Stimulated activated naive CD8-positive, alpha-beta T cell treated with anti-CD3 and anti-CD28 coated beads, Interleukin-15, Interleukin-2, amounts not matched to agents 100 U/mL and 50 U/mL, for 24 hours (primary cell): ENCODE measurements at places on chromosomes 12 and 14.
A peak's percentile ranks its signal among the peaks of the same experiment; 100 is the strongest.

- DNase-seq: no peak
Observed at GRCh38 chr14:105881021-105881930, 354.9 kb downstream of the TMEM121 start.

DNA sequence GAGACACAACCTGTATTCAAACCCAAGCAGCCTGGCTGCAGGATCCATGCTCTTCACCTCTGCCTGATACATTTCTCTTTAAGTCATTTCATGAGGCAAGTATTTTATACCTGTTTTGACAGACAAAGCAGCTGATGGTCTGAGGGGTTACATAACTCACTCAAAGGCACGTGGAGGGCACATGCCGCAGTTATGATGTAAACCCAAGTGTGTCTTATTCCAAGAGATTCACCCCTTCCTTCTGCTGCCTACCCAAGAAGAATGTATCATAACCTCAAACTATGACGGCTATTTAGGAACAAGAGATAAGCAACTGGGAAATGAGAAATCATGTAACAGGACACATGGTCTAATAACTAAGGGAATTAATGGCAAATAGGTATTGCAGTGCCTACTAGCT, 329.8 kb upstream of the TMPO start:
- DNase-seq: no peak

DNA sequence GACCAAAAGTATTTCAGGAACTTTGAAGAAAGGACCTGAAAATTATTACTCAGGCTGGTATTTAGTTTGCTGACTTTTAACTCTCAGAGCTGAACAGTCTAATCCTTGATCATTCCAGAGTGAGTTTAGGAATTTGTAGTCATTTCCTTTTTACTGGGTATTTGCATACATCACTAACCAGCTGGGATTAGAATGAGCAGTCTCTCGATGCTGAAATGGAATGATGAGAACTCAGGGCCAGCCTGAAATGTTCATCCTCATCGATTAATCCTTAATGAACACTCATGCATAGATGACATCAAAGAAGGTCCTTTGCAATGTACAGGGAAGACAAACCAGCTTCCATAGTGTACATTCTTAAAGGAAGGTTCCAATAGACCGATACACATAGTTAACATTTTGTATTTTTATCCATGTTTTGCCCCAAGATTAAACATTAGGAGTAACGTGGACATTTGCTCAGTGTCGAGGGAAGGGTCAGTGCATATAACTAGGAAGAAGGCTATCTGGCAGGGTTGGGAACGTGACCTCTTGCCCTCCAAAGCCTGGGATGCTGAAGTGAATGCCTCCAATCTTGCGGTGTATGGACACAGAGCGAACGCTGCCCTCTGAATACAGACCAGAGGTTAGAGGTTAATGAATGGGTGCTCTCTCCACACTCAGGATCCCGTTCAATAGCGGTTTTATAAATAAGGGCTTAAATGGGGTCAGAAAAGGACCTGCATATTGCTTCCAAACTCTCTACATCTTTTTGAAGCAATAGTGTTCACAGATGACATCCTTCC, 14.5 kb downstream of the FBXL14 start:
- DNase-seq: no peak

- peak; percentile 8 for DNase-seq
Observed at GRCh38 chr12:66066137-66066928, 64.2 kb downstream of the LLPH start.

- no peak for DNase-seq
Observed at GRCh38 chr14:94522115-94522724, 13.0 kb upstream of the SERPINA12 start.

- no peak for DNase-seq
Observed at GRCh38 chr12:59168647-59169046, 248.3 kb upstream of the LRIG3 start.

DNA sequence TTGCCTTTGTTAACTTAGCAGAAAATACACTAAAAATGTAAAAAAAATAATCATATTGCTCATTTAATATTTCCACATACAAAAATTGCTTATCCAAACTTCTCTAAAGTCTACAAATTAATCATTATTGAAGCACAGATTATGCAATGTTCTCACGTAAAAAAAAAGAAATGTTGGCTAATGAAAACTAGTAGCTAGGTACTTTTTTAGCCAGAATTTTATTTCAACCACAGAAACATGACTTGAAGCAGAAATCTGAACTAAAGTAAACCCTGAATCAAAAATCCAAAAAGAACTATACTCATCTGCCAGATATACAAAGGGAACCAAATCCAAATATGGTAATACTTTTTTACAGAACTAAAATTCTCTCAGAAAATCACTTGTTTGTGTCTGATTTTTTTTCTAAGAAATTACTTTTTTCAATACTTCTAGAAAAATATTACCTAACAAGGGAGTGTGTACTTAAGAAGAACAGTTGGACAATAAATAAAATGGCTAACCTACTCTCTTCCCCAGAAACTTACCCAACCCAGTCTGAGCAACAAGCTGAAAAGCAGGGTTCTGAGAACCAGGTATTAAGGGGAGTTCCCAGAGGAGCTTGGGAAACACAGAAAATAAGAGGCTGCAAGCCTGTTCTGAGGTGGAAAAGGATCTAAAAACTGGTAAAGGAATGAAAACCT, 78.4 kb upstream of the RAP1B start:
- DNase-seq: no peak

GRCh38 chr12:114215746-114216145, 190.2 kb downstream of the TBX5 start:
- no peak for DNase-seq
